Dermis microvascular lymphatic vessel endothelial cell (primary cell): ENCODE measurements at places on chromosomes 1 and 21.

- DNase-seq, result no peak
These were observed 6.6 kb downstream of the TADA1 start for GRCh38 chr1:166869318-166870099.

- DNase-seq, result no peak
These were observed 32.8 kb downstream of the DPT start for GRCh38 chr1:168696125-168696760.

- peak; percentile 88 for DNase-seq
These were observed 16.3 kb upstream of the SARS1 start for GRCh38 chr1:109197158-109198042.

- no peak for DNase-seq
These were observed 29.6 kb upstream of the SFPQ start for GRCh38 chr1:35222322-35223083.

DNA sequence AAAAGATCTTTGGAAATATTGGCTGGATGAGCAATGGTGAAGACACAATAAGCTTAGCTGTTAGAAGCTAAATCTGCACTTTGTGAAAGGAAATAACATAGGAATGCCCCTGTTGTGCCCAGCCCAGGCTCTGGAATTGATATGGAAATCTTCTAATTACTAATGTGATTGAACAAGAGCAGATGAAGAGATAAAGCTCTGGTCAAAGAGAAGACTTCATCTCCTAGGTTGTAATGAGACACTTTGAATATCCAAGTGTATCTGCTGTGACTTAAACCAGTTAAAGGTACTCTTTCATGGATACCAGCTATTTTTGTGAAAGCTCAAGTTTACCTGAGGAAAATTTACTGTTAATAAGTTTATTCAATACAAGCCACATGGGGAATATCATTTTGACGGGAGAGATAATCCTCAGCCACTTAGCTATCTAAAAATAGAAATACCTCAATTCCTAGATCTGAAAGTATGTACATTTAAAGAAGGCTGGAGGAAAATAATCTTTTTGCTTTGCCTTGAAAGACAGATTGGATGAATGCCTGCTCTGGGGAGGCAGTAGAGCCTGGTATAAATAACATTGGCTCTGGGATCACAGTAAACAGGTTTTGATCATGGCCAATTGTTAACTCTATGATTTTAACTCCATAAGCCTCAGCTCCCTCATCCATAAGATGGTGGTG lies 494.0 kb upstream of the B3GALT2 start:
- no peak for DNase-seq

GRCh38 chr1:165696625-165697100 lies 1.7 kb downstream of the ALDH9A1 start:
- no peak for DNase-seq

- no peak for DNase-seq
These were observed 4.6 kb downstream of the UBAP2L start for GRCh38 chr1:154225370-154225769.

DNA sequence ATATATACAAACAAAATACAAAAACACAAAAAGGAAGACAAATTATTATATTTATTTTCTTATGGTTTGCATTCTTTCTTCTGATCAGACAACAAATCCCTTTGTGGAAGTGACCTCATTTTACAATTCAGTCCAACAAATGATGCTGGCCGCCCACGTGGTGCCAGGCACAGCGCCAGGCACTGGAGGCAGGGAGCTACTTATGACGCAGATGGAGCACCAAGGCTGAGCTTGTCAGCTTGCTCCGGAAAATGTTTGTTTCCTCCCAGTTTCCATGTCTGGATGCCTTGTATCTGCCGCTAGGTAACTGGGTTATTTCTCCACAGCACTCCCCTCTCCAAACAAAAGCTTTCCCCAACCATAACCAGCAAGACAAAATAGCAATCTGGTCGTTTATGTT lies 30.7 kb upstream of the CD34 start:
- peak; percentile 98 for DNase-seq

- no peak for DNase-seq
These were observed 93.2 kb downstream of the KCTD3 start for GRCh38 chr1:215660259-215660658.

- peak; percentile 7 for DNase-seq
These were observed 4.2 kb upstream of the IL19 start for GRCh38 chr1:206766251-206766856.

DNA sequence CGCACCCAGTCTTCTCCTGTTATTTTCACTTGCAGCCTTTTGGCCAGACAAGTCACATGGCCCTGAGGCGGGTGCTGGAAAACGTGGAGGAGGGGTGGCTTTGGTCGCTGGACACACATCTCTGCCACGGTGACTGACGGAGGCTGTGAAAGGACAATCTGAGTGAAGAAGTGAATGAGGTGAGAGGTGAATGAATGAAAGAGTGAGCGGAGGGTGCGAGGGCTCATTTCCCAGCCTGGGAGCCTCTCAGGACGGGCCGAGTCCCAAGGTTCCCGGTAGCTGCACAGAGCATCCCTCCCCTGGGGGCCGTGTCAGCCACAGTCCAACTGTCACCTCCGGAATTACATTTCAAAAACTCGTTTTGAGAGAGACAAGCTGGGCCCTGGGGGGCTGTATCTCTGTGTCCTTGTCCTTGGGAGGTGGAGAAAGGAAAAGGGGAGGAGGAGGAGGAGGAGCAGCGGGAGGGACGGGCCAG lies 89.6 kb downstream of the UBIAD1 start:
- no peak for DNase-seq

DNA sequence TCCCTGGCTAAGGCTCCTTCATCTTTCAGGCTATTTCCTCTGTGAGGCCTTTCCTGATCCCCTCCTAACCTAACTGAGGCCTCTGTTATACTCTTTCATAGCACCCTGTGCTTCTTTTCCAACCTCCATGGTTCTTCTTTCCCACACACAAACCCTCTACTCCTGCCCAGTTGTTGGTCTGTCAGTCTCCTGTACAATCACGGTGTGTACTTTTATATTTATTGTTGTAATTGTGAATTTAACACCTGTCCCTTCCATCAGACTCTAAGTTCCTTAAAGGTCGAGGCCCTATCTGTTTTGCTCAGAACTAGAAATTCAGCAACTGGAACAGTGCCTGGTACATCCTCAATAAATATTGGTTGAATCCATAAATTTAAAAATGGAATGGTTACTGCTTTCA lies 100.2 kb upstream of the KCNE2 start:
- no peak for DNase-seq

- no peak for DNase-seq
These were observed 15.9 kb downstream of the SLC27A3 start for GRCh38 chr1:153790966-153791647.

DNA sequence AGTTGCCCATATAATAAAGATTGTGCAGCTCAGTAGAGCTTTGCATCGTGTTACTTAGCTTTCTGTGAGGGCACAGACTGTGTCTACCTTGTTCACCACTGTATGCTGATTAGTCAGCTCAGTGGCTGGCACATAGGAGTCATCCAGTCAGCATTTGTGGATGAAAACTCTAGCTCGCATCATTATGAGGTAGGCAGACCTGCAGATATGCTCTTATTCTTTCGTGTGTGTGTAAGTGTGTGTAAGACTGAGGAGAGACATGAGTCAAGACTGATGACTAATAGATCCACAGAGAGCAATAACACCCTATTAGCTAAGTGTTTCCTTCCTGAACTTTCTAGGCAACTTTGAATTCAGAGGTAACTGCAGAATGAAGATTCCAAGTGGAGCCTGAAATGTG lies 17.1 kb downstream of the TTF2 start:
- DNase-seq, result no peak

- no peak for DNase-seq
These were observed 54.7 kb upstream of the GPR88 start for GRCh38 chr1:100483230-100483629.

- DNase-seq, result peak; percentile 64
These were observed 27.4 kb downstream of the DTL start for GRCh38 chr1:212062832-212063438.

DNA sequence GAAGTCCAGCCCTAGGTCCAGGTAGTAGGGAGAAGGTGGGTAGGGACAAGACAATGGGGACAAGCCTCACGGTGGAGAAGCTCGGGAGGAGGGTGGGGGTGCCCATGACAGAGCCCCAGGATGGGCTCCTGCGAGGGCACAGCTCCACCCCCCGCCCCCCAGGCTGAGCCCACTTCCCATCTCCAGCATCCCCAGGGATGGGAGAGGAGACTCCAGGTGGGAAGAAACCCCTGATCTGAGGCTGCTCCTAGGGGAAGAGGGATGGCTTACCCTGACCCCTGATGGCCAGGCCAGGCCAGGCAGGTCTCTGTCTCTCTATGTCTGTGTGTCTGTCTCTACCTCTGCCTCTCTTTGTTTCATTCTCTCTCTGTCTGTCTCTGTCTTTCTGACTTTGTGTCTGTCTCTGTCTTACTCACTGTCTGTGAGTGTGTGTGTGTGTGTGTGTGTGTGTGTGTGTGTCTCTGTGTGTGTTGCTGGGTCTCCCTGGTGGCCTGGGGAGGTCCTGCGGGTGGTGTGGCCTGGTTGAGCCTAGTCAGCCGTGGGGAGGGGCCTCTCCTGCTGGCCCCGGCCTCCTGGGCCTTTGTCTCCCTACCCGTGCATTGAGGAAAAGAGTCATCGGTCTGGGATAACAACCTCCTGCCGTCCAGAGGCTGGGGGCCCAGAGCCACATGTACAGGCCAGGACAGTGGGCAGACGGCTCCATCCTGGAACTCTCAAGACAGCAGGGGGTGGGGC lies 45.7 kb downstream of the WNT9A start:
- no peak for DNase-seq

DNA sequence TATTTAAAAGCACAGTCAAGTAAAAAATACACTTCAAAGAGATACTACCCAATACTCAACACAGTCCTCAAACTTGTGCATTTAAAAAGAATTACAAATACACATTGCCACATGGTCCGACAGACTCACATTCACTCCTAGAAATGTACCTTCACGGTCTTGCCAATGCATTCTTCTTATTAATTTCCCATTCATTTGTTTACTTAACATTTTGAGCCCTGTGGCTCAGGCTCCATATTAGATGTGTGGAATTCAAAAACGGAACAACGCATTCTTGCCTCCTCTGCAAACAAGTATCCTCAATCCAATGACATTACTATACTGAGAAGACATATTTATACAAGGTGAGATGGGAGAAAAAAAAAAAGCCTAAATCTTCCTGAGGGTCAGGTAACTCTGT lies 2.5 kb upstream of the DUSP23 start:
- DNase-seq, result no peak

DNA sequence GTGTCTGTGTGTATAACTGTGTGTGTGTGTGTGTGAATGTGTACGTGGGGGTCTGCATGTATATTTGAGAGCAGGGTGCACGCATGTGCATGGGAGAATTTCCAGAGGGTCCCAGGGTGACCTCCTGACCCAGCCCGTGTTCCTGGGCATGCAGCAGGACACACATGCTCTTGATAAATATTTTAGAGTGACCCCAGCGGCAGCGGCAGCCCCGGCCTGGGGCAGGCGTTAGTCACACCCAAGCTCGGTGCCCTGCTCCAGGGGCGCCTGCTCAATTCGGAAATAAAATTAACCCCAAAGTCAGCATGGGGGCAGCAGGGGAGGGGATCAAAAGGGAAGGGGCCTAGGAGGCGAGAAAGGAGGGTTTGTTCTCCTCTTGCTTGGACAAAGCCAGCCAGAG lies 107.5 kb downstream of the PAX7 start:
- DNase-seq, result no peak
